Esophagus squamous epithelium (tissue), 5 donors: ENCODE measurements at places on chromosomes 16 and 17.

DNA sequence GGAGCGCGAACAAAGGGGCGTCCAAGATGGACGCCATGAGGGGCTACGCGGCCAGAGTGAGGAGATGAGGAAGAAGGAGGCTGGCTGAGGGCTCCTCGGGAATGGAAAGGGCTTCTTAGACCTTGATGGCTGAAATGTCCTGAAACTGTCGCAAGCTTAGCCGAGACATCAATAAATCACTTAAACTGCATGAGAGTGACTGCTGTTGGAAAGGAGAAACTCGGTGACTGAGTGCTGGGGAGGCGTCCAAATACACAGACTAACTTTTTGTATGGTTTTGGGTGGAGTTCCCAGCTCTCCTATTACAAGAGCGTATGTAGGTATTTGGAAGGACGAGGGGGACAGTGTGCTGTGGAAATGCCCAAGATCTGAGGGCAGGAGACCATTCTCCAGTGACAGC lies 1.4 kb upstream of the GEMIN4 start:
- DNase-seq: no peak

DNA sequence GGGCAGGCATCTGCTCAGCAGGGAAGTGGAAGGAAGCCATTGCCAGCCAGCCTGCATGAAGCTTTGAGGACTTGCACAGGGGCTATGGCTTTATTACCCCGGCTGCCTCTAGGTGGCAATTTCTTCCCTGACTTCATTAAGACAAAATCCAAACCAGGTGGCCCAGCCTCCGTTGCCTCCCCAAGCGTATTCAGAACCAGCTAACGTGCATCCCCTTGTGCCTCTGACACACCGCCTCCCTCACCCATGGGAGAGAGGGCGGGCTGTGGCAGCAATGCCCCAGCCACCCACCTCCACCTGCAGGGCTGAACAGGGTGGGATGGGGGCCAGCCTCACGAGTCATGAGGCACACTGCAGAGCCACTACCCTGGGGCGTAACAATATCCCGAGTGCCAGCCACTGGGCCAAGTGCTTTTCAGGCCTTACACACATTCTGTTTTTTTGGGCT lies 6.8 kb downstream of the KIFC3 start:
- DNase-seq: no peak

GRCh38 chr17:71849783-71850768 lies 270.7 kb upstream of the SOX9 start:
- DNase-seq: no peak

- DNase-seq: no peak
Measured at GRCh38 chr16:65745-66144, 6.7 kb downstream of the RHBDF1 start.

DNA sequence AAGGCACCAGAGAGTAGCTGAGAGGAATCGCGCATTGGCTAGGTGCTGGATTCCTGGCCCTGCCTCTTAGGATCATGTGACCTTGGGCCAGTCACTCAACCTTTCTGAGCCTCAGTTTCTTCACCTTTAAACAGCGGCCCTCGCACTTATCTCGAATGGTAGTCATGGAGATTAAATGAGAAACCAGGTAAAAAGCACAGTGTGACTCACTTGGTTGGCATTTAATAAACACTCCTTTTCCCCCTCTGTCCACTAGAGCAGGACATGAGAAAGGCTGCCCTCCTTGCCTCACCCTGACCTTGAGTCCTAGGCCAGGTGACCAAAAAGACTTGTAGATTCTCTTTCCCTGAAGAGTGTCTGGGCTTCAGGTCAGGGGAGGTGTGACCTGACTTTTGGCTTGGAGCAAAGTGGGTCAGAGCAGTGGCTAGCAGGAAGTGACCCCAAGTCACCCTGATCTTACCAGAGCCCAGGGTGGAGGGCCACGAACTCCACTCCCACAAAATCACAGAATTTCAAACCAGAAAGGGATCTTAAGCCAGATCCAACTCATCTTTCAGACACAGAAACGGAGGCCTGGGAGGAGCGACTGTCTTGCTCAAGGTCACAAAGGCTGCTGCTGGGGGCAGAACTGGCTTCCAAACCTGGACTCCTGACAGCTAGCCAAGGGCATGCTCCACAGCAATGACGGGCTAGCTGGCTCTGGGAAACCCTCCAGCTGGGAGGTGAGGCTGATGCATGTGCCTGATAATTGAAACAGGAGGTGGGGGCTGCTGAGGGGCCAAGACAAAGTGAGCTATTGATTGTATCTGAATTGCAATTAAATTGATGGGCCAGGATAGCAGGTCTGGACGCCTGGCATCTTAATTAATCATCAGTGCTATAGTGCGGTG lies 65.2 kb downstream of the PIPOX start:
- no peak for DNase-seq

DNA sequence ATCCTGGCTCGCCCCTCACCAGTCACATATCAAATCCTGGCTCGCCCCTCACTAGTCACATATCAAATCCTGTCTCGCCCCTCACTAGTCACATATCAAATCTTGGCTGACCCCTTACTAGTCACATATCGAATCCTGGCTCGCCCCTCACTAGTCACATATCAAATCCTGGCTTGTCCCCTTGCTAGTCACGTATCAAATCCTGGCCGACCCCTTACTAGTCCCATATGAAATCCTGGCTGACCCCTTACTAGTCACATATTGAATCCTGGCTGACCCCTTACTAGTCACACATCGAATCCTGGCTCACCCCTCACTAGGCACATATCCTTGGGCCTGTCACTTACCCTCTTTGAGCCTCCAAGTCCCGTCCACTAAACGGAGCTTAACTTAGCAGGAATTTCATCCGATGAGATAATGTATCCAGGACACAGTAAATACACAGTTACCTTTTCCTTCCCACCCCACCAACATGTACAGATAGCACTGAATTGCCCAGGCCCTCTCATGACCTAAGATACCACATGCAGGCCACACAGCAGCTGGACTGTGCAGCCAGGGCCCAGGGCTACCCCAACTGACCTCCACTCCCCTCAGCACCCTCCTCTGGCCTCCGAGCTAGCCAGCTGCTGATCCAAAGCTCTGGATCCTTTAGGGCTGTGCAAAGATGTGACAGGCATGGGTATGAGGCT lies 157.8 kb upstream of the RPH3AL start:
- no peak for DNase-seq

- DNase-seq: no peak
Measured at GRCh38 chr17:61152898-61153297, 246.7 kb upstream of the TBX2 start.

- DNase-seq: no peak
Measured at GRCh38 chr17:35978346-35978745, 3.0 kb downstream of the CCL16 start.

DNA sequence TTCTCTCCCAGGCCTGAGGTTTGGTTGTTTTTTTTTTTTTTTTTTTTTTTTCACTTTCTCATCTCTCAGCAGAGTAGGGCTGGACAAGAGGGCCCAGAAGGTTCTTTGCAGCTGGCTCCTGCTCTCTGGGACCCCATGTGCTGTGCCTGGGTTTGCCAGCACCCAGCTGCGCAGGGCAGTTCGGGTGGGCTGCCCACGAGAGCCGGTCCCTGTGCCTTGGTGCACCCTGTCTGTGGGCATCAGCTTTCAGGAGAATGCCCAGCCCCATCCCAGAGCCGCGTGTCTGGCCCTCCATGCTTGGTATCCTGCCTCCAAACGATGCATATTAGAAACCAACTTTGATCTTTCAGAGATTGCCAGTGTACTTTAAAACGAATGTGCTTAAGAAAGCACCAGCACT lies 15.0 kb upstream of the GSE1 start:
- DNase-seq: no peak

DNA sequence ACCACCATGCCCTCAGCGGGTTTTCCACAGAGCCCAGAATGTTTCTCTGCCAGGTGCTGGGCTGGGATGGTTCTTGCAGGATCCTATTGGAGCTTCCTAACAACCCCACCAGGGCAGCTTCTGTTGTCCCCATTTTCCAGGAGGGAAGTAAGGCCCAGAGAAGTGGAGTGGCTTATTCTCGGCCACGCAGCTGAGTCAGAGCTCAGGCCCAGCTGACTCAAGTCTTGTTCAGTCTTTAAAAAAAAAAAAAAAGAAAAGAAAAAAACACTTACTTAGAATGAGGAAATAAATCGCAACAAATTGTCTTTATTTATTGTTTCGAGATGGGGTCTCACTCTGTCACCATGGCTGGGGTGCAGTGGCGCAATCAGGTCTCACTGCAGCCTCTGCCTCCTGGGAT lies 413.0 kb downstream of the CPPED1 start:
- no peak for DNase-seq

DNA sequence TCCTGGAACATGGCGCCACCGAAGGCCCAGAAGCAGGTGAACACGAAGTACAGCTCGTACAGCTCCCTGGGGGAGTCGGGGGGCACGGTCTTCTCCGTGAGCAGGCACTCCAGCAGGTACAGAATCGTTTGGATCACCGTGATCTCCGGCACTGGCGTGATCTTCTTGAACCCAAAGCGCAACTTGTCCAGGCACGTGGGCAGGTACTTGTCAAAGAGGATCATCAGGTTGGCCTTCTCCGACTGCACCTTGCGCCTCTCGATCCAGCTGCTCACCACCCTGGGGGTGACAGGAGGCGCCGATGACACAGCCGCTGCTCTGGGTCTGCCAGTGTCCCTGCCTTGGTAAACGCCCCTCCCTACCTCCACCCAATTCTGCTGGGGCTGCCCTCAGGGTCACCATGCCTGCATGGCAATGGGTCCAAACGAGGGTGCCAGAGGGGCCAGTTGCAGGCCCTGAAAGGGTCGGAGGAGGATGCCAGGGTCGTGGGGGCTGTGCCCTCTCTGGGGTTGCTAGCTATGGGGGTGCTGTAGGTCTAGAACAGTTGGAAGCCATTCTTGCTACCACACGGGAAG lies 90.9 kb downstream of the DNAH17 start:
- no peak for DNase-seq

DNA sequence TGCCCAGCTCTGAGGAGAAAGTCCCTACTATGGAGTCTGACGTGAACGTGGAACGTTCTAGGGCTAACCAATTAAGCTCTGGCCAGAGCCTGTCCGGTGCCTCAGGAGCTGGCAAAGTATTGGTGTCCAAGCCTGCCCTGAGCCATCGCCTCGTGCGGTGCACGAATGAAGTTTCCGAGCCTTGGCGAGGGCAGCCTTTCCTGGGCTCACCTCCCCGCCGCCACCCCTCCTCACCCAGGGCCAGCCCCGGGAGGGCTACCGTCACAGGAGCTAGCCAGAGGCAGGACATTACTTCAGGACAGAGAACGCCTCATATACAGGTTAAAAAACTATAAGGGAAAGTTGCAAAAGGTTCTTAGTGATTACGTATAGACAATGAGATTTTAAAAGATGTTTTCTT lies 23.6 kb upstream of the TRAP1 start:
- no peak for DNase-seq

DNA sequence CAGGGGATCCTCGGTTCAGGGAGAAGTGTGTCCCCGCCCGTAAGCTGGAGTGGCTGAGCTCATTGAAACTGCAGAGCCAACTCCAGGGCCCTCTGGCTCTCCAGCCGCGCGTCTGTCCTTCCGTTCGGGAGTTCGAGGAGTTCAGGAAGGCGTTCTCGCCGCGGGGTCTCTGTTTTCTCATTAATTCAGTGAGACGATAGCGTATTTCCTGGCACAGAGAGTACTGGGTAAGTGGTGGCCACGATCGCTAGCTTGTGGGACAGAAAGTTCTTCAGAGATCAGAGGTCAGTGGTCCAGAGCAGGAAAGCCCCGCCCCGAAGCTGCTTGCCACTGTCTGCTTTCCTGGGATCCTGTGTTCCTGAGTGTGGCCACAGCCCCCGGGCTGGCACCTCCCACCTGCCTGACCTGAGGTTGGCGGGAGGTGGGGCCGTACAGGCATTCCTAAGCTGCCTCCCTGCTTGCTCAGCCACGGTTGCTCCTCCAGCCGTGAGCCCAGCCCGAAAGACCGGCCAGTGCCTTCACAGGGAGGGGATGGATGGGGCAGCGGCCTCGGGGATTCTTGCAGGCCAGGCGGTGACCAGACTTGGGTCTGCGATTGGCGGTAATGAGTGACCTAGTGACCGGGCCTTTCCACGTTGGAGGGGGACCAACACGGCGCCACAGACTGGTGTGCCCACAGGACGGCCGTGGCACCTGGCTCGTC lies 8.9 kb downstream of the BAIAP2 start:
- DNase-seq: no peak

- DNase-seq: no peak
Measured at GRCh38 chr17:8890671-8891070, 23.2 kb upstream of the PIK3R6 start.

DNA sequence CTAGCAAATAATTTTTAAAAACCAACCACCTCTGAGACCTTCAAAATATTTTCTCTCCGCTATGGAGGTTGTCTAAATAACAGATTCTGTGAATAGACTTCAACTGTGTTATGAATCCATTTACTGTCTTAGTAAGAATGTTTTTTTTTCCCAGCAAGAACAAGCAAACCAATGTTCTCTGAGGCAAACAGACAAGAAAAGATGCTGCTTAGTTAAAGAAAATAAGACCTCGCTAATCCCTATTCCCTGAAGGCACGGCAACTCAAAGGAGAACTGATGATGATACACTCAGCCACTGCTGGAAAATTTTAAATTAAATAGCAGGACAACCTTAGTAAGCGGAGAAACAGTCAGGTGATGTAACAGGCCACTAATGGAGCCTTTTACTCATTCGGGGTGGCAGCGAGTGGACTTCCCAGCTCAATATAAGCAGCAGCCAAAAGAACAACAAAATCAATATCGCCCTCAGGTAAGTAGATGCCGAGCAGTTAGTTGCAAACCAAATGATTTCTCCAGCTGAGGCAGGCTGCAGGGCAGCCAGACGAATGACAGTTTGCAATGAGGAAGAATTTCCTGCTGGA lies 81.8 kb downstream of the CPPED1 start:
- no peak for DNase-seq

DNA sequence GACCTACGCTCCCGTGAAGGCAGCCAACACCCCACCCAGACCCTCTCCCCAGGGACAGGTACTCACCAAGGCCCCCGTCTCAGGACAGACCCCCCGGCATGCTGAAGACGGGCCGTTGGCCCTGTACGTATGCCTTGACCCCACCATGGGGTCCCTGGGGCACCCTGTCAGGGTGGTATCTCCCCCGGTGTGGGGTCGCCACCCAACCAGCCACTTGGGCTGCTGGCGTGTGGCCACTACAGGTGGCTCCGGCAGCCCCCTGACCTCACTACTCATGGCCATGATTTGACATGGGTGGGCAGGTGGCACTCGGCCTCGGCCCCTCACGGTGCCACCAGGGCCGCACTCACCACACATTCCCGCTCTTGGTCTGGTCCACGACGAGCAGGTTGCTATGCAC lies 40.9 kb upstream of the PVALEF start:
- DNase-seq: no peak

DNA sequence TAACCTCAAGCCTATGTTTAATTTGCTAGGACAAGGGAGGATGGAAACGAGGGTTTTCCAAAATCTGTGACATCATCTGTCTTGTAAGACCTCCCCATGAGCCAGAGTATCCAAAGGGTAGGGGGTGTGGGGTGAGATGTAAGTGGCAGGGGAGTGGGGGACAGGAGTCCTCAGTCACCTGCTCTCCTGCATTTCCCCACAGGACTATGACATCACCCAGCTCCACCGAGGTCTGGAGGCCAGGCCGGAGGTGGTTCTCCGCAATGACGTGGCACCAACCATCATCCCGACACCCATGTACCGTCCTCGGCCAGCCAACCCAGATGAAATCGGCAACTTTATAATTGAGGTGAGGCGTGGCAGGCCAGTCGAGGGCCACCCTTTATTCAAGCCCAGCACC lies 41.5 kb upstream of the CDH1 start:
- DNase-seq: no peak
